ENCODE measurements at places on chromosomes 3 and 15. TPM values are rescaled to one million over a fixed set of nuclear protein-coding genes. Genes with fewer than 3 reads are reported as not detected.

Gene MEGF11
- total RNA-seq, result not detected

Gene WNT7A
- total RNA-seq, result 7.9 TPM

Gene PLXNB1
- total RNA-seq, result 90.4 TPM

Gene TBC1D2B
- total RNA-seq, result 15.4 TPM

Gene GOLGA8N
- total RNA-seq, result 1.6 TPM

Gene EFCC1
- total RNA-seq, result not detected

Gene GATA2
- not detected for total RNA-seq

Gene A4GNT
- total RNA-seq, result not detected
